Tibial nerve (tissue), 4 donors: ENCODE measurements at places on chromosomes 13 and 19. TPM values are rescaled to one million over a fixed set of nuclear protein-coding genes. Genes with fewer than 3 reads are reported as not detected.

DNA sequence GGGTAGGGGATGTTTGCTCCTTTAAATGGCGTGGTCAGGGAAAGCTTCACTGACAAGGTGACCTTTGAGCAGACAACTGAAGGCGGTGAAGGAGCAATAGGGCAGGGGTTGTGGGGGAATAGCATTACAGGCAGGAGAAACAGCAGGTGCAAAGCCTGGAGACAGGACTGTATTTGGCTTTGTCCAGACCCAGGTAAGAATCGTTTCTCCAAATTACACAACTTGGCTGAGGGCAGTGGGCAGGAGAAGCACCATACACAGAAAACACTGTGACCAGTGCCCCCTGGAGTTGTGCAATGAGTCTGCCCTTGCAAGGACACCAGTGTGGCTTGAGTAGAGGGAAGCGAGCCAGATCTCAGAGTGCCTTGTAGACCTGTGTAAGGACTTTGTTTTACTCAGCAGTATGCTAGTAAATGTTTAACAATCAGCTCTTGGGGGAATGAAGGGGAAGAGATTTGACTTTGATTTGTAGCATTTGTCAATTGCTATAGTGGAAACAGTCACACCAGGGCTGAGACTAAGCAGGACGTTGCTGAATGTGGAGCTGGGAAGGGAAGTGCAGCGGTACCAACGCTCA, 360.0 kb downstream of the DCT start:
- H3K27ac ChIP-seq = no peak overlapping the region
- no peaks in the 10 kb centered on the region for H3K4me1 ChIP-seq
- no peaks in the 10 kb centered on the region for H3K27me3 ChIP-seq
- H3K36me3 ChIP-seq = no peaks in the 10 kb centered on the region
- H3K4me3 ChIP-seq = no peak overlapping the region

- peak overlapping the region; percentile 75 for H3K27ac ChIP-seq
- peak; percentile 17 for DNase-seq
- no peaks in the 10 kb centered on the region for H3K27me3 ChIP-seq
- H3K4me1 ChIP-seq = peaks cover 10% of the 10 kb centered on the region
- H3K4me3 ChIP-seq = peak overlapping the region; percentile 91
- no peaks in the 10 kb centered on the region for H3K36me3 ChIP-seq
Measured at GRCh38 chr13:32426191-32426989, 1.5 kb downstream of the N4BP2L1 start.

DNA sequence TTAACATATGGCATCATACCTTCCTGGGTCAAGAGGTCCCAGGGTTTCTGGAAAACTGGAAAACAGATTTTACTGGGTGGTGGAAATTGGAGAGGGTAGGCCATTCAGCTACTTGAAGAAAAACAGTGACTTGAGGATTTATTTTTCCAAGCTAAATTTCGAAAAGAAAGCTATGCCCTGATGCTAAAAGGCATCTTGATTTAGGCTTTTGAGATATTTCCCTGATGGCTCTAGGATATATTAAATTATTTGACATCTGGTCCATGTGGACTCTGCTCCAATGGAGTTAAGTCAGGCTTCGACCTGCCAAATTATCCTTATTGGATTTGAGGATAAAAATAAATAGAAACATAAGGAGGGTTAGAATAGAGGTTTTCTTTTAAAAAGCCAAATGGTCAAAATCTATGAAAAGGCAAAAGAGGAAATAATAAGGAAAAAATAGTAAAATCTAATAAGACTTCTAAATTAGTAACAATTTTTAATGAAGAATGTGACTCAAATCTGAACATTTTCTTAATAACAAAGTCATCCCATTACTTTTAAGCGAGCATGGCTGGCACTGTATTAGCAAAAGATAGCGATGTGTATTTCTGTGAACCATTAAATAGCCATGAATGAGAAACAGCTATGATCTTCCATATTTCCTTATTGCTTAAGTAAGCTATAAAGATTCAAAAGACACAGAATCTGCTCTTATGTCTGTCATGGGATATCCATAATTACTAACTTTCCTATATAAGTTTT, 190.0 kb upstream of the MIR17HG start:
- no peak overlapping the region for H3K27ac ChIP-seq
- H3K4me3 ChIP-seq = no peak overlapping the region
- no peaks in the 10 kb centered on the region for H3K36me3 ChIP-seq
- H3K4me1 ChIP-seq = no peaks in the 10 kb centered on the region

GRCh38 chr13:109400624-109401257, 385.6 kb downstream of the IRS2 start:
- DNase-seq = no peak
- H3K4me3 ChIP-seq = no peak overlapping the region
- peak overlapping the region; percentile 40 for H3K27ac ChIP-seq
- H3K36me3 ChIP-seq = no peaks in the 10 kb centered on the region

Gene APOE
- total RNA-seq = 184 TPM
